ENCODE measurements at places on chromosomes 6 and 20.
A peak's percentile ranks its signal among the peaks of the same experiment; 100 is the strongest.

DNA sequence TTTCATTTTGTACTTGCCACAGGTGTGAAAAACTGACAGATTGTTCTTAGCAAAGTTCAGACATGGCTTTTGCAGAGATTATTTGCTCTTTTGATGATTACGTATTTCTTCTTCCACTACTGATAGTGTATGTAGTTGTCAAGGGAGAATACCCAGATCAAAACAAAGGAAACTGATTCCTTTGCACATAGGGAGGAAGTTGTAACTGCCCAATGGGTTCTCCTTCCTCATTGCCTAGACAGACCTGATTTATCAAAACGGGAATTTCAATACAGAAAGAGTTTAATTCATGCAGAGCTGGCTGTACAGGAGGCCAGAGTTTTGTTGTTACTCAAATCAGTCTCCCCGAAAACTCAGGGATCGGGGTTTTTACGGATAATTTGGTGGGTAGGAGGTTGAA is 214.7 kb downstream of the BCAS1 start:
- no peak for DNase-seq

DNA sequence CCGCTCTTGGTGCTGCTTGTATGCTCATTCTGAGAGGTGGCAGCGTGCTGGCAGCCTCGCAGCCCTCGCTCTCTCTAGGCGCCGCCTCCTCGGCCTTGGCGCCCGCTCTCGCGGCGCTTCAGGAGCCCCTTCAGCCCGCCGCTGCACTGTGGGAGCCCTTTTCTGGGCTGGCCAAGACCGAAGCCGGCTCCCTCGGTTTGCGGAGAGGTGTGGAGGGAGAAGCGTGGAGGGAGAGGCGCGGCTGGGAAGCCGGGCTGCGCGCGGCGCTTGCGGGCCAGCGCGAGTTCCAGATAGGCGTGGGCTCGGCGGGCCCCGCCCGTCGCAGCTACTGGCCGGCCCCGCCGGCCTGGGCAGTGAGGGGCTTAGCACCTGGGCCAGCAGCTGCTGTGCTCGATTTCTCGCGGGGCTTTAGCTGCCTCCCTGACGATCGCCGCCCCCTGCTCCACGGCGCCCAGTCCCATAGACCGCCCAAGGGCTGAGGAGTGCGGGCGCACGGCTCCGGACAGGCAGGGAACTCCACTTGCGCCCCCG is 19.5 kb upstream of the FAM8A1 start:
- no peak for DNase-seq

DNA sequence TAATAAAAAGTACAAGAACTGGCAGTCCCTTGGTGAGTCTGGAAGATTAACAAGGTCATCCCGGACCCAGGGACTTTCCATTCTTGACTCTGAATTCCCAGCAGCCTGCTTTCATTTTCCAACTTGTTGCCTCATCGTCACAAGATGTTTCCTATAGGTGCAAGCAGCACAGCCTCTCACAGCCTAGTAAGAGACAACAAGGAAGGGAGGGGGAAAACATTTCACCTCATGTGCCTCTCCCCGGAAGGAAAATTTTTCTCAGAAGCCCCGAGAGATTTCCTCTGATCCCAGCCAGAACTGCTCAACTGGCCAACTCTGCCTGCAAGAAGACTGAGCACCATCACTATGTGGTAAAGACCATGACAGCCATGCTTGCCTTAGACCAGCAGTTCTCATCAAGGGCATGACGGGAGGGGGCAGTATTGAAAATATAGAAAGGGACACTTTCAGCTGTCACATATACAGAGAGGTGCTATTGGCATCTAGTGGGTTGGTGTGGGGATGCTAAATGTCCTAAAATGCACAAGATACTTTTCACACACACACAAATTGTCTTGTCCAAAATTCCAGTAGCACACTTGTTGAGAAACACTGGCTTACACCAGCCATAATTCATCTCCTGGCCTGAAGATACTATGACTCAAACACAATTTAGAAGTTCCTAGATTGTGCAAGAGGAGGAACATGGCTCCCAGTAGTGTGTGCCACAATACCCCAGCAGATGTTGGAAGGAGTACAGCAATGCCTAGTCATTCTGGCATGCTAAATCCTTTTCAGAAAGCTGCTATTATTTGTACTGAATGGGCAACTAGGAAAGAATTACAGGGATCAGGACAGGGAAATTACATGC is 10.8 kb upstream of the WTAP start:
- DNase-seq = no peak

GRCh38 chr6:1089859-1090258 is 222.0 kb upstream of the FOXQ1 start:
- DNase-seq = no peak

DNA sequence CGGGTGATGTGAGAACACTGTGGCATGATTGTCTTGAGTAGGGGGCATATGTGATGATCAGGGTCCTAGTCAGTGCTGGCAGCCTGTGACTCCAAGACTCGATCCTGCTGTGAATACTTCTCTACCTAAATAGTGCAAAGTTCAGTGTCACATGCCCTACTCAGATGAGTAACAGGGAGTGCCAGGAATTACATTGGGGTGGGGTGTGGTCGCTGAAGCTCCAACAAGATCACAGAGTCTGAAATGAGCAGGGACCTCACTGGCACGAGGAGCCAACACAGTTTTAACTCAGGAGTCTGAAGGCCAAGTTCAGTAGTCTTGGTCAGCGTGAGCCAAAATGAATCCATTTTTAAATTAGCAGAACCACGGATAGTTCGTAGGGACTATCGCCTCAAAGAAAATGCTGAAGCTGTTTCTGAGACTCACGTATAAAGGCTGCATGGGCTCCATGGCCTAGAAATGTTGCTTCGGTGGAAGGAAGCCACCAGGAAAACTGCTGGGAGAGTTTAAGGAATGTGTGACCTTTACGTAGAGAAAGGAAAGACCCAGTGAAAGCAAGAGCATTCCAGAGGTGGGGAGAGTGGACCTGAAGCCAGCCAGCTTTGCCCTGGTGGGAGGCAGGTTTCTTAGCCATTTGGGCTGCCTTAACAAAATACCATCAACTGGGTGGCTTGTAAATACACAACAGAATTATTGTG is 72.2 kb downstream of the RPP40 start:
- DNase-seq = no peak

GRCh38 chr20:5488823-5489222 is 172.1 kb upstream of the PROKR2 start:
- no peak for DNase-seq

DNA sequence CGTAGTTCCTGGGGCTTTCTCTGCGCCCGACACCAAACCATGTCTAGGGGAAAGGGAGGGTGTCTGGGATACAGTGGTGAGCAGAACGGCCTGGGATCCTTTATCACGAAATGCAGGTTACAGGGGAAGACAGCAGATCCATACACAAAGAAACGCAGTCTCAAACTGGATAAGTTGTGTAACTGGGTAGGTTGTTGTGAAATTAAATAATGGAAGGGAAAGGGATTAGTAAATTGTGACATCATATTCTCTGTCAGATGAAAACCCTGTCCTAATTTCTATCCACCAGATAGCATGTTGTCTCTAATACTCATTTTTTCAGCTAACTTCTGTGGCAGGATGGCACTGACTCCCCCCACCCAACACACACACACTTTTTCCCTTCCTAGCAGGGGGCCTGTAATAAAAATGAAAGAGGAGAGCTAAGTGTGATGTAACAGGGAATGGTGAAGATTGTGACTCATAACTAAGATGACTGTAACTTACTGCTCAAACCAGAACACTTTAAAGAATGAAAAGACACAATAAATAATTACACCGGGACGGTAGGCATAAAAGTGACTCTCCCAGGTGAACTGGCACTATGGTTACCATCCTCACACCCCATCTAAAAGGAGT is 769 bp upstream of the TRPC4AP start:
- DNase-seq = peak; percentile 72

- no peak for DNase-seq
These were observed 12.8 kb downstream of the NFATC2 start for GRCh38 chr20:51529758-51530157.

GRCh38 chr20:8940326-8940725 is 128.6 kb upstream of the PLCB4 start:
- no peak for DNase-seq

GRCh38 chr6:139017227-139017626 is 11.3 kb upstream of the ABRACL start:
- peak; percentile 77 for DNase-seq

- DNase-seq = no peak
These were observed 222.0 kb downstream of the ATXN1 start for GRCh38 chr6:16539086-16539931.

DNA sequence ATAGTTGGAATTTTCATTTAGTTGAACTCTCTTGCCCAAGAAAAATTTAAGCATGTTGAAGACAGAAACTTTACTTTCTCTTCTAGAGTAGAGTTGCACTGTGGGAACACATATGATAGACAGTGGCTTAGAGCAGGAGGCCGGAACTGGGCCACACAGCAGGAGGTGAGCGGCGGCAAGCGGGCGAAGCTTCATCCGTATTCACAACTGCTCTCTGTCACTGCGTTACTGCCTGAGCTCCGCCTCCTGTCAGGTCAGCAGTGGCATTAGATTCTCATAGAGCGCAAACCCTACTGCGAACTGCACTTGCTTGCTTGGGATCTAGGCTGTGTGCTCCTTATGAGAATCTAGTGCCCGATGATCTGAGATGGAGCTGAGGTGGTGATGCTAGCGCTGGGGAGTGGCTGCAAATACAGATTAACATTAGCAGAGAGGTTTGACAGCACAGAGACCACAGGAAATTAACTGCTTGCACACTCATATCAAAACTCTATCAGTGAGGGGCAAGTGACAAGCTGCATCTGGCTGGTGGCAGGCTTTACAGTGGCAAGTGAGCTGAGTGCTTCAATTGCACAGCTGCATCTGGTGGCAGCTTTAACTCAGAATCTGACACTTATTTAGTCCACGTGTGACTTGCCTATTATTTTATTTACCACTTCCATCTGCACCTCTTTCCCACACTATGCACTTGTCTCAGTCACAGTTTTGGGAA is 174.9 kb upstream of the C6orf118 start:
- no peak for DNase-seq

DNA sequence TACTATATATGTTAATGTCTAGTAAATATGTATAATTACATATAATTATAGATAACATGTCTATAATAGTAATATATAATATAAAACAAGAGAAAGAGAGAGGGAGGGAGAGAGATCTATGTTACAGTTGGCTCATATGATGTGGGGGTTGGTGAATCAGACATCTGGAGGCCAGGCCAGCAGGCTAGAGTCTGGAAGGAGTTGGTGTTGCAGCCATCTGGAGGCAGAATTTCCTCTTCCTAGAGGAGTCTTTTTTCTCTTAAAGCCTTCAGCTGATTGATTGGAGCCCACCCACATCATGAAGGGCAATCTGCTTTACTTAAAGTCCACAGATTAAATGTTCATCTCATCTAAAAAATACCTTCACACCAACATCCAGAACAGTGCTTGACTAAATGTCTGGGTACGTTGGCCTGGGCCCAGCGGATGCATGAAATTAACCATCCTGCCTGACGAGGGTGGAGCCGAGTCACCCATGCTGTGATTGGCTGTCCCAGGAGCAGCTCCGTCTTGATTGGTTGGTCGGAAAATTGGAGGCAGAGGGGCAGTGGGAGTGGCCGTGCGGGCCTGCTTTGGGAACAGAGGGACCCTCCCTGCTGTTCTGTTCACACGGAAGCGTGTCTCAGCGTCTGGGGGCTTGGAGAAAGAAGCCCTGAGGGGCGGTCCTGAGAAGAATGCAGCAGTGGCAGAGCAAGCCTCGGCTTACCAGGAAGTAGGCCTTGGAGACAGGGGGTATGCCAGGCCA is 392.4 kb downstream of the QKI start:
- no peak for DNase-seq

GRCh38 chr20:13249118-13249797 is 28.2 kb downstream of the ISM1 start:
- no peak for DNase-seq

GRCh38 chr20:38563802-38564431 is 17.1 kb upstream of the ADIG start:
- no peak for DNase-seq

GRCh38 chr6:101429270-101429669 is 35.8 kb downstream of the GRIK2 start:
- DNase-seq = no peak

DNA sequence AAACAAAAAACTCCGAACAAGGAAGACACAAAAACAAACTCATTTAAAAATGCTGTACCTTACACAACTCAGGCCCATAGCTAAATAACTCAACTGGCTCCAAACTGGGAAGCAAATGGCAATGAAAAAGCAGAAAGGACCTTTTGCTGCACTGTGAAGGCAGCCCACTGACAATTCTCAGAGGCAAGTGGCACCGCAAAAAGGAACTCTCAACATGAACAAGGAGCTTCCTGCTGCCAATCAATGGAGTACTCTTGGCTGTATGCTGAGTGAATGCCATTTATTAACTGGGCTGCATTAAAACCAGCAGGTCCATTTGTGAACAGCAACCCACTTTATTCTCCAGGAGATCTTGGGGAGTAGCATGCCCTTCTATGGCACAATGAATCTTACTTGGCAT is 209.9 kb downstream of the PTPRK start:
- DNase-seq = no peak

DNA sequence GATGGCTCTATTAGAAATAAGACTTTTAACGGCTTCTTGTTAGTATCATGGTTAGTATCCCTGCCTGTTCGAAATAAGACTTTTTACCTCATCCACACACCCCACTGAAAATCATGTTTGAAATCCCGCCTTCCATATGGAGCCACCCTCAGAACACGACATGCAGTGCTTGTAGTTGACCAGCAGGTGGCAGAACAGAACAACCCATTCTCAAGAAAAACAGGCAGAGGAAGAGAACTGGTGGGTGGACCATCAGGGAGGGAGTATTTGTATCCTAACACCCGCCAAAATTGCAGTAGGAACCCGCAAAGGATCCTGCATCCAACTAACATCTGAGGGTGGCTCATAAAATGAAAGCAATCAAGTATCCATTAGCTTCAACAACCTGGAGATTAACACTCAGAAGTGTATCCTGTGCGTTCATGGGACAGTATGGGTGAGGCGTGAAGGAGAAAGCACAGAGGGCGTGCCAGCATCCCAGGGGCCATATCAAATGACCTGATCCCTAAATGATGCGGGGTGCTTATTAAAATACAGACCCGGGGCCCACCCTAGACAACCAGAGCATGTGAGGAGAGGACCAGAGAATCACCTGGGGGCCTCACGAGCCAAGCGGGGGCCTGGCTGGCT is 89.6 kb upstream of the NHSL1 start:
- DNase-seq = peak; percentile 66

GRCh38 chr20:50314678-50315335 is 124.2 kb downstream of the CEBPB start:
- no peak for DNase-seq

- DNase-seq = no peak
These were observed 315.0 kb downstream of the GMDS start for GRCh38 chr6:1930356-1930755.

Measured in DMS79 treated with DMSO at 0.1 percent for 48 hours (cell line).